Activated T-cell treated with anti-CD3 and anti-CD28 coated beads for 48 hours (primary cell): ENCODE measurements at places on chromosomes 3 and 15.

- DNase-seq: no peak
Observed at GRCh38 chr3:171906951-171907676, 64.0 kb downstream of the TMEM212 start.

GRCh38 chr3:150931745-150932144, 26.5 kb upstream of the MINDY4B start:
- DNase-seq: no peak

GRCh38 chr15:39579487-39580116, 1.3 kb upstream of the THBS1 start:
- DNase-seq: no peak

DNA sequence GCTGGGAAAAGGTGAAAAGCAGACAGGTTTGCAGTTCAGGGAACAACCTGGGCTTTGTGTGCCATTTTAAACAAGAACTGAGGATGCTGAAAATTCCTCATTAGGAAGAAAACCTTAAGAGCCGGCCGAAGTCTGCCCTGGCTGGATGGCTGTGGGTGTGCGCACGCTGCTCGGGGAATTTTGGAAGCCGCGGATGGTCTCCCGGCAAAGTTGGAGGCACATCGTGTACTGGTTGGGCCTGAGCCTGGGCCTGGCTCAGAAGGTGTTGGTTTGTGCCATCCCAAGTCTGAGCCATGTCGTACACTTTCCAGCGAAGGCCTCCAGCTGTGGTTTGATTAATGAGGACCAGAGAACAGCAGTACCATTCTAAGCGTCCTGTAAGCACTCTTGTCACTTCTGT, 188.2 kb downstream of the ATP10A start:
- no peak for DNase-seq

GRCh38 chr15:79434361-79434760, 2.2 kb downstream of the MINAR1 start:
- DNase-seq: no peak

DNA sequence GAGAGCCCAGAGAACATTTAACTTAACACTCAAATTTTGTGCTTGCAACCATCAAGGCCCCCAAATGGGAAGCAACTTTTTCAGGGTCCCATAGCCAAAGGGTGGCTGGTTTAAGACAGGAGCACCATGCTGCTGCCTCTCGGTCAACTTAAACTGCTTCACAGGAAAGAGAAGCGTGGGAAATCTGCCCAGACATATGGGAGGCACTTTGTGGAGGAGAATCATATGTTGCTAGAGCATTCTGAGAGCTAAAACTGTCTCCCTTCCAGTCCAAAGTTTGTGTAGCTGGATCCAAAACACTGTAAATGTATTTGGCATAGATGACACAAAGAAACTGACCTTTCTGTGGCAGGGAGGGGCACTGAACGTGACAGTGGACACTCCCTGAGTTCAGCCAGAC, 305.9 kb upstream of the RORA start:
- DNase-seq: no peak
